ENCODE measurements at places on chromosomes 5 and 9. TPM values are rescaled to one million over a fixed set of nuclear protein-coding genes. Genes with fewer than 3 reads are reported as not detected.

Gene HRCT1
- total RNA-seq = not detected

Gene SLC6A18
- total RNA-seq = not detected

Gene AJM1
- total RNA-seq = 8.7 TPM

Gene FBP2
- not detected for total RNA-seq

Gene TTC1
- 43.0 TPM for total RNA-seq

Gene ADAMTS16
- total RNA-seq = not detected

Gene PCDHGB5
- not detected for total RNA-seq

Gene KIF20A
- total RNA-seq = 55.7 TPM

Gene NUTM2F
- not detected for total RNA-seq

Gene NFX1
- total RNA-seq = 37.5 TPM

Gene GRM6
- total RNA-seq = not detected

Gene HMGCS1
- 150 TPM for total RNA-seq

Gene GCNT4
- 1.5 TPM for total RNA-seq

Gene EGFL7
- total RNA-seq = 0.28 TPM

Gene PCA3
- not detected for total RNA-seq

Gene FOXD4L3
- total RNA-seq = not detected

Data from activated CD4-positive, alpha-beta memory T cell treated with anti-CD3 and anti-CD28 coated beads, Interleukin-2, amount 10 ng/mL, durations not matched to agents 7 days and 5 days (primary cell).